IPS DF 19.7 (cell line): ENCODE measurements at places on chromosomes 3 and 15.

DNA sequence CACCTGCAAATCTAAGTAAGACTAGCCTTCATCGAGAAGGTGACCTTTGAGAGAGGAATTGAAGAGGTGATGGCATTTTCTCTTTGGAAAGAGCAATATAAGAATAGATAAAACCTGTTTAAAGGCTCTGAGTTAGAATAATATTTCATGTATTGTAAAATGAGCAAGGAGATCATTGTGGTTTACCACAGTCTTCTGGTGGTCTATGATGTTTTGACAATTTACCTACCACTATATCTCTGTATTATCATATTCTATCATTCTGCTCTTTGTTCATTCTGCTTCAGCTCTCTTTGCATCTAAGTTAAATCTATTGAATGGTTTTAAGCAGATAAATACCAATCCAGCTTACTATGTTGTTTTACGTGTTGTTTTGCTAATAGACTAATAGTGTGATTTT lies 982.3 kb downstream of the SI start:
- no peak for DNase-seq

DNA sequence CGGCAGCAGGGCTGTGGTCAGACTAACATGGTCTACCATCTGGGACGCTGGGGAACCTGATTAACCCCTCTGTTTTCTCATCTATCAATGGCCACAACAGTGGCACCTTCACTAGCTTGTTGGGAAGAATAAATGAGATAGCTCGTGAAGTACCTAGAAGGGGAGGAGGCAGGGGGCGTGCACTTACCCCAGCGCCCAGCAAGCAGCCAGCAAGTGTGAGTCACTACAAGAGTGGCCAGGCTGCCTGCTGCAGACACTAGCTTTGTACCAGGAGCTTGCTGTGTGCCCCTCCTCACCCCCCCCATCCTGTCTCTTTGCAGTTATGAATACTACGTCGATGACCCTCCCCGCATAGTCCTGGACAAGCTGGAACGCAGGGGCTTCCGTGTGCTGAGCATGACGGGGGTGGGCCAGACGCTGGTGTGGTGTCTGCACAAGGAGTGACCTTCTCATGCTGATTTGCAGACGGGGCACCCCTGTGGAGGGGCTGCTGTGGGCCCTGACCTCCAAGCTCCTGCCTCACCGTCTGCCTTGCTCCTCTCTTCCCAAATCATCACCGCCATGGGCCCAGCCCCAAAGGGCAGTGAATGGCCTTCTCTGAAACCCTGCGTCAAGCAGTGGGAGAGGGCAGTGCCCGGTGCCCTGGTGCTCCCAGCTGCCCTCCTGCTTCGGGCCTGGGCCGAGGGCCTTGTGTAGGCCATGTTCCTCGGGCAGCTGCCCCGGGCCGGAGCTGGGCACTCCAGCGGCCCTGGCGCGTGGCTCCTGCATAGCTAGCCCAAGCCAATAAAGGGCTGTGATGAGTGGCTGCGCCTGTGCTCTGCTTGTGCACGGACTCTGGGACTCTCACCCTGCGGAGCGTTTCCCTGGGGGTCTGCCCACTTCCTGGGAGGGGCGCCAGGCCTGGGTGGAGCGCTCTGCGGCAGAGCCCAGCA lies 2.6 kb upstream of the C15orf62 start:
- DNase-seq: no peak

DNA sequence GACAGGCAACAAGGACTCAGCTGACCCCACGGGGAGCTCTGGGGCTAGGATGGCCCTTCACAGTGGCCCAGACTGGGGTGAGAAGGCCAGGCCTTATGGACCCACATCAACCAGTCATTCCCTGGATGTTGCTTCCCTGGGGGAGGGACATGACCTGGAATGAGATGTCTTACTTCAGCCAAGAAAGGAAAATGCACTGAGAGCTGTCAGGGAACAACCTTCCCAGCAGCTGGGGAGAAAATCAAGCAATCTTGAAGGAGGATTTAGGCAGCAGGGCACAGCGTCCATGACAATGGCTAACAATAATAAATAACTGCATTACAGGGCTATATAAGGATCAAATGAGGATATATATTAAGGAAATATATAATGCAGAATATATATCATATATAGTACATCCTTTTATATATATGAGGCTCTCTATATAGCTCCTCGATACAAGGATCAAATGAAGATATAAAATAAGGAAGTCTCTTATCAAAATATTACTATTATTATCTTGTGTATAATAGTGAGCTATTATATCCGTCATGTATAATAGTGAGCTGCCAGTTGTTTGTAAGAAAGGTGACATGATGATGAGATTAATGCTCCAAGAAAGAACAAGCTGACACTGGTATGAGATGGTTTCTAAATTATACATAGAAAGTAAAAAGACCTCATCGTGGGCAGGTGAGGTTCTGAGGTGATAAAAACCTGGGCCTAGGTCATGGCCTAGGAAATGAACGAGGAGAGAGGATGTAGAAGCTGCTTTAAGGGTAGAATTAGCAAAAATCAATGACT lies 117.8 kb upstream of the LIPC start:
- DNase-seq: no peak

DNA sequence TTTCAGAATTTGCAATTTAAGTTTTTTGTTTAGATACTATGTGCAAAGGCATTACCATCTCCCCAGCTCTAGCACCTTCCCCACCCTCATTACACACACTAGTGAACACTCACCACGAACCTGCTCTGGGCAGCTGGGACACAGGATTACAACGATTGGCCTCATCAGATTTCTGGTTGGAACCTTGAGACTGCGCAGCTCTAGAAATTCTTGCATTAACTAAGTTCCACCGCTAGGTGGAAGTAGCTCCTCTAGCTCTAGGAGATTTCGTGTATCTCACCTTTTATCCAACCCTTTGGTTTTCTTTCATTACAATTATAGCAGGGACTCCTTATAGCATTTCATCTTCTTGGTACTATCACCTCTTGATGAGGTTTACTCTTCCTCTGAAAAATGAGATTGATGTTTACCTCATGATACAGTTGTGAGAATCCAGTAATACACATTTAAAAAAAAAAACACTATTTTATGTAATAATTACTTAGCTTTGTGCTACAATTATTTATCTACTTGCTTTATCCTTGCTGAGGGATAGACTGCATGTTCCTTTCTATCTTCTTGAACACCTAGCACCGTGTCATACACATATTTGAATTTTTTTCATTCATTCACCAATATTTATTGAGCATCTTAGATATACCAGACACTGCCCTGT lies 28.7 kb upstream of the PLOD2 start:
- DNase-seq: peak; percentile 5

GRCh38 chr3:43362961-43363360 lies 76.6 kb downstream of the SNRK start:
- DNase-seq: no peak

- DNase-seq: no peak
These were observed 691.5 kb upstream of the CCDC54 start for GRCh38 chr3:106685745-106686144.

DNA sequence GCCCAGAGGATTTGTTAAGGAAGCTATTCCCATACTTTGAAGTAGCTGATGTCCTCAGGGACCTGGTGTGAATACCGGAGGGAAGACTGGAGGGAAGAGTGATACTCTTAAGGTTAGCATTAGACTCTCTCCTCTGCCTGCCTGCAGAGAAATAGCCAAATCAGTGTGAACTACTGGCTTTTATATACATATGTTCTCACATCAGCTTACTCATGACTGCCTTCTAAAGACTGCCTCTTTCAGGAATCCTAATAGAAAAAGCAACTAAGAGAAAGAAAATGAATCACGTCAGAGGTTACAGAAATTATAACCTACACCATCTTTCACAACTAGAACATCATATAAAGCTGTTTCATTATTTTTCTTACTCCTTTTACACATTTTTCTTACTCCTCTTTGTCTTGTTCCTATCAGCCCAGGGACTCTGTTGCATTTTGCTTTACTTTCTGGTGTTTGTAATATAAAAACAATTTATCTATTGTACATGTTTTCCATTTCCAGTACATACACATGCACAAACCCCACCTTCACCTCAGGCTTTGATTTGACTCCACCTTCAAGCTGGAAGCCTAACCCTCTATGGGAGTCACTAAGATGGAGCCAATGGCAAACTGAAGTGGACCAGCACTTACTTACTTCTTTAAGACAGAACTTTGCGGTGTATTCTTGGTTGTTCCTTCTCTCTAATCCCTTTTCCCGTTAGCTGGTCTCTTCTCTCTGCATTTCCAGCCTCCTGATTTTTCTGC lies 257.7 kb upstream of the UBE2E1 start:
- DNase-seq: no peak

- no peak for DNase-seq
These were observed 24.3 kb downstream of the CD200R1L start for GRCh38 chr3:112822064-112823055.

GRCh38 chr15:48292458-48292857 lies 38.8 kb upstream of the DUT start:
- DNase-seq: no peak

DNA sequence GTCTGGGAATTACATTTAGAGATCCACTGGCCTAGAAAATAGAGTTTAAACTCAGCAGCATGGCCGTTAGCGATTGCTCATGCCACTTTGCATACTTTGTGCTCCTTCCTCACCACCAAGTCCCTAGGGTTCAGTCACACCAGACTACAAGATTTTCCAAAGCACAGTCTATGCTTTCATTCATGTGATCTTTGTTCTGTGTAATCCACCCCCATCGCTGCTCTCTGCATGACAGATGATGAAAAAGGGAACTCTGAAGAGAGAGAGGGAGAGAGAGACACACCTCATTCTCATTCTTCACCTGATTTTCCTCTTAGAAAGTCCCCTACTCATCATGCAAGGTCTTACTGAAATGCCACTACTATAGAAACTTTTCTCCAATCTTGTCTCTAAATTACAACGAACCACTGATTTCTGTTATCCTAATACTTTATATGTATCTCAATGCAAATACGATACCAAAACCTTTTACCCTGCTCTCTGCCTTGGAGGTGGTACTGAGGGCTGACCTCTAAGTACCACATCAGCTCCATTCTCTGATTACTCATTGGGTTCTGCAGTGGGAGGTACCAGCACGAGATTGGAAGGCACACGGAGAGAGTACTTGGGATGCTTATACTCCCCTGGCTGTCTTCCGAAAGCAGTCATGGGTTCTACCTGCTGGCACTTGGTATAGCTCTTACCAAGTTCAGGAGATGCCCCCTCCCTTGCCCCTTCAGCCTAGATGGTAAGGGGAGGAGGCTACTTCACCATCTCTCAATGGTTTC lies 1.1 kb upstream of the PARP15 start:
- no peak for DNase-seq

GRCh38 chr3:183291497-183292031 lies 38.5 kb downstream of the B3GNT5 start:
- DNase-seq: no peak

DNA sequence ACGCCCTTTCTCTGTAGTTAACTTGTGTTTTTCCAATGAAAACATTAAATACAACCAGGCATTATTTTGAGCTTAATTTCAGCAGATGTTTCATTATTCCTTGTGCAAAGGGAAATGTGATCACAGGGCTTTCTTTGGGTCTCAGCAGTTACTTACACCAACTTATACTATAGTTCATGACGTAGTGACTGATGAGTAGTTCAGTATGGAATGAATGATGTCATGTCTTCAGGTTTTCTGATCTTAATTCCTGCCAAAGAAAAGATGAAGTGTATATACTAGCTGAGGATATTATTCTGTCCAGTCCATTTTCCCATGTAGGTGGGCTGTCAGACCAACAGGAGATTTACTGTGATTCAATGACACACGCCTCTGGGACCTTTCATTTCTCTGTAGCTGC lies 61.3 kb downstream of the MYRIP start:
- no peak for DNase-seq

DNA sequence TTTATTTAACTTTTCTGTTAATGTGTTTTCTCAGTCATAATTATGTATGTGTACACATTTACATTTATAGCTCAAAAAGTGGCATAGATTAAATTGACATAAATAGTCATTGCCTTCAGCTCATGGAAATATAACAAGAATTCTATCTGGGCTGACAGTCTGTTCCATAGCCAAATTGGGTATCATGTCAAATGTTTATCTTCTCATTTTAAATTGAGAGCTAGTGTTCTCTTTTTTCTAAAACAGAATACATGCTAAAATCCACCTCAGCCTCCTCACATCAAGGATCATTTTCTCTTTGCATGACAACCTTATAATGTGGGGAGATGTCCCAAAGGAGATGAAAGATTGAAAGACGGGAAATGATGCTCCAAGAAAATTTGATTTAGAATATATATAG lies 144.1 kb upstream of the BCHE start:
- DNase-seq: no peak

DNA sequence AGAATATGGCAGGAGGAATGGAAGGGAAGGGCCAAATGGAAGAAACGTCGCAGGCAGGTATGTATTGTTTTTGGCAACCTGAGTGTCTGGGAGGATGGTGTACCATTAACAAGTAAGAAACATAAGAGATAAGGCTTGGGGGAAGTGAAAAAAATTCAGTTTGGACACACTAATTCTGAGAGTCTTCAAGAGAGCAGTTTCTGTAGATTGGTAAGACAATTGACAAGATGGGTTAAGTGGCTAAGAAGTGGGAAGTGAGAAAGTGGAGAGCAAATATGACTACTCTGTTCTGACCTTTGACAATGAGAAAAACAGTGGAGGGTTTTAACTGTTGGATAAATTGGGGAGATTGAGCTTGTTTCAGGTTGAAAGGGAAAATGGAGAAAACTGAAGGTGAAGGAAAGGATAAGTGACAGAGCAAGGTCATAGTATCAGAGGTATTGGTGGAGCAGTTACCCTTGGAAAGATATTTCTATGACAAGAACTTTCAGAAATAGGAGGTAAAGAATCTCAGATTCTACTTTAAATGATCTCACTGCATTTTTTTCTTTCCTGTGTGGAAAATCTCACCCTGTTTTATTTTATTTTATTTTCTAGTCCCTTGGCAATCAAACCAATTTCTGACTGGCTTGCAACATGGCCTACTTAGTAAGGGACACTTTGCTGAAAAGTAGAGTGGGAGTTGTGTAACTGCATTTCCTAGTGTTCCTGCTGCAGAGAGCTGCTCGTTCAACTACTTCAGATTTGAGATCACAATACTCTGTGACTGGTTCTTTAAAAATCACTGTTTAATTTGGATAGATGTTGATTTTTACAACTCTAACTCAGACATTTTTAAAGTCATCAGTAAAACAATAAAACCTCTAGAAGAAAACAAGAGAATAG lies 23.1 kb upstream of the GABPB1 start:
- no peak for DNase-seq

GRCh38 chr3:114122027-114122709 lies 56.7 kb downstream of the DRD3 start:
- DNase-seq: no peak

DNA sequence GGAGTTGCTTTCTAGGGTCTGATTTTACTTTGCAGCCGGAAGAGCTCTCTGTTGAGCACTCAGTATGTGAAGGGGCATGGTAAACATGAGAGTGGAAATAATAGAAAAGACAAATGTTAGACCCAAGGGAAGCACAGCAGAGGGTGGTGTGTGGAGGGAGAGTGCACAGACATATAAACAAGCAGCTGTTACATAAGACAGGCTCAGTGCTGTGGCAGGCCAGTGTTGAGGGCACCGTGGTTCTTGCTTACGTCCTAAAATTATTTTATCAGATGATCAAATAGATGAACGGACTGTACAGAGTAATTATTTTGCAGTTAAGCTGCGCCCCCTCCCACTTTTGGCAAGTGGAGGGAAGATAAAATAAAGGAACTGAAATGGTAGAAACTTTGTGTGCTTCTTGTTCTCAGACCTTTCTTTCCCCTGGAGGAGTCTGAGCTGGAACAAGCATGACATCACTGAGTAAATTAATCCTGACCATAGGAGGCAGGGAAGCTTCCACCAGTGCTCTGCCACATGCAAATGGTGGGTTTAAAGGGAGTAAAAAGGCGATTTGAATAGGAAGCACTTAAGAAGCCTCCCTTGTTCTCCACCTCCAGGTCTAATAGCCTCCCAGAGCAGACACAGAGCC lies 205.6 kb downstream of the IL20RB start:
- no peak for DNase-seq
